ENCODE measurements at places on chromosomes 1 and 21. TPM values are rescaled to one million over a fixed set of nuclear protein-coding genes. Genes with fewer than 3 reads are reported as not detected.

- DNase-seq, result no peak
Observed at GRCh38 chr1:40389871-40390560, 16.5 kb downstream of the SMAP2 start.

DNA sequence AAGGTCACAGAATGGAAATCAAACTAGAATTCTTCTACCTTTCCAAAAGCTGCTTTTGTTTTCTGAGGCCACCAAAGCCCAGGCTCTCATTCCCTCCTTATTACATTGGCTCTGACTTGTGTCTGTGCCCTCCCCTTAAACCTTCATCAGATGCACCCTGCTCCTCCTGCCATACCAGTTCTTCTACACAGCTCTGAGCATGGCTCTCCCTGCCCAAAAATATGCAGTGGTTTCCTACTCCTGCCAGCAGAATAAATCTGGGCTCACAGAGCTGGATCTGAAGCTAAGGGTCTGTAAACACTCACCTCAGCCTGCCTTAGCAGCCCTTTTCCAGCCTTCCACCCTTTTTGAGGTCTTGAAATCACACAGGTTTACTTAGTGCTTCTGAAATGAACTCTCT, 55.0 kb downstream of the TTC3 start:
- DNase-seq, result no peak

- peak; percentile 46 for DNase-seq
Observed at GRCh38 chr1:229880271-229881170, 186.5 kb upstream of the GALNT2 start.

Gene LGR6
- total RNA-seq, result 26.0 TPM

Gene OR2AK2
- total RNA-seq, result not detected

Measured in ascending aorta (tissue), 2 donors.